Cerebellum (tissue), 4 donors: ENCODE measurements at places on chromosomes 4 and X. TPM values are rescaled to one million over a fixed set of nuclear protein-coding genes. Genes with fewer than 3 reads are reported as not detected.

DNA sequence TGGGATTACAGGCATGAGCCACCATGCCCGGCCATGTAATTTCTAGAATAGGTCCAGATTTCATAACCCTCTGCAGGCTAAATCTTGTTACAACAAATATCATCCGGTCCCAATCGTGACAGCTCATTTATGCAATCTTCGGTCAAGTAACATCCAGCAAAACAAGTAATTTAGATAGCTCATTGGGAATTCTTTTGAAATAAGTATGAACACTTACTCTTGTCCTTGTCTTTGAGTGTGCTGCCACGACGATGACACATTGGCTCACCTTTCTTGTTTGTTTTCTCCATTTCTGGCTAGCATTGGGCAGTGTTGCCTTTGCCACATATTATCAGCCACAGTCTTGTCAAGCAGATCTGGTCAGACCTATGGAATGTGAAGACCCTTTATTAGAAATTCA is 92.0 kb downstream of the PHEX start:
- no peak for DNase-seq

GRCh38 chr4:103786014-103786413 is 66.2 kb upstream of the TACR3 start:
- DNase-seq, result no peak

- DNase-seq, result no peak
Observed at GRCh38 chr4:173935622-173936405, 347.7 kb downstream of the FBXO8 start.

GRCh38 chr4:128853741-128854140 is 44.2 kb downstream of the JADE1 start:
- DNase-seq, result no peak

GRCh38 chrX:2696698-2697215 is 5.7 kb downstream of the CD99 start:
- DNase-seq, result no peak

- no peak for DNase-seq
Observed at GRCh38 chrX:25755194-25755593, 382.9 kb upstream of the MAGEB18 start.

DNA sequence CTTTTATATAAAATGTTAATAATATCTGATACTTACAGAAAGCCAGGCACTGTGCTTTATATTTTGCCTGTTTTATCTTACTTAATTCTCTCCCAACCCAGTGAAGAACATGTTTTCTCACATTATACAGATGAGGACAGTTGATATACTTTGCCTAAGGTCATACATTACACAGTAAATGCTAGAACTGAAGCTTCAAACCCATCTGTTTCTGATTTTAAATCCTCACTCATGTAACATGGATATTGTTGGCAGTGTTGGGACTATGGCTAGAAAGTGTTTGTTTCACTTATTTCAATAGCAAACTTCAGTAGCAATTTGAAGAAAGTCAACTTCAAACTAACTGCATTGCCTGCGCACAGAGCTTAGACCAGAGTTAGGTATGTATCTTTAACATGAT is 57.4 kb downstream of the RAPGEF2 start:
- DNase-seq, result no peak

GRCh38 chr4:11105715-11106114 is 323.0 kb downstream of the HS3ST1 start:
- DNase-seq, result no peak

DNA sequence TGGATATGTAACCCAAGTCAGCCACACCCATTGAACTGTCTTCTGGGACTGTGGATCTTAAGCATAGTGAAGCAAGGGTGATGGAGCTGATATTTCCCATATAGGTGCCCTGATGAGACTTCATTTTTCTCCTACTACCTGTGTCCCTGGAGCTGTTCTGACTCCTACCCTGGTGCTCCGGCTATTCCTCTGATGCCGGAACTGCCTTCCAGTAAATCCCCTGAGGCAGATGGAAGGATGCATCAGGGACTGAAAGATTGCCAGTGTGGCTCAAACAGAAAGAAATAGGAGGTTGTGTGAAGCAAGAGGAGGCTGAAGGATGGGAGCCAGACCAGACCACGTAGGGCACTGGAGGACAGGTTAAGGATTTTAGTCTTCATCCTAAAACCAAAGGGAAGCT is 74.7 kb downstream of the HOPX start:
- DNase-seq, result no peak

GRCh38 chr4:36046026-36046425 is 198.3 kb downstream of the ARAP2 start:
- DNase-seq, result no peak

DNA sequence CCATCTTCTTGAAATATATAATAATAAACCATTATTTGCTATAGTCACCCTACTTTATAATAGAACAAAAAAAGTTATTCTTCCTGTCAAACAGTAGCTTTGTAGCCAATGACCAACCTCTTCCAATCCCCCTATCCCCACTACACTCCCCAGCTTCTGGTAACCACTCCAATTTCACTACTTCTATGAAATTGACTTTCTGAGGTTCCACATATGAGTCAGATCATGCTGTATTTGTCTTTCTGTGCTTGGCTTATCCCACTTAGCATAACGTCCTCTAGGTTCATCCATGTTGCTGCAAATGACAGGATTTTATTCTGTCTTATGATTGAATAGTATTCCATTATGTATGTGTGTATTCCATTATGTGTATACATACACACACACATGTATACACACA is 809.7 kb upstream of the NDST4 start:
- no peak for DNase-seq

GRCh38 chr4:147651563-147651962 is 32.4 kb downstream of the PRMT9 start:
- DNase-seq, result no peak

DNA sequence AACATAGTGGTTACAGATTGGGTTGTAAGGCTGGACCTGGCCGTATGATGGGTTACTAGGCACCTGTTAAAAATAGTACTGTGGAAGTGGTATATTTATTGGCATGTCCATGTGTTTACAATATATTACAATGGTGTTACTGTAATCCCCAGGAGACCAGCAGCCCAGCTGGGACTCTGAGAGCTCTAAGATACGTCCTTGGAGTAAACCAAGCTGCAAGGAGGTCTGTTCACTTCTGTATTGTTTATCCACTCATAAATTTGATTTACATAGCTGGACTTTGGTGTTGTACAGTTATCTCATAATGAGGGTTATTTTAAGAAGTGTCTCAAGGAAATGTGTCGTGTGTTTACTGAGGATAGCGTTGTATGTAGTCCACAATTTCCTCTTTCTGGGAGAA is 93.8 kb downstream of the TBL1X start:
- DNase-seq, result no peak

GRCh38 chr4:60581919-60582536 is 618.1 kb upstream of the ADGRL3 start:
- no peak for DNase-seq

- DNase-seq, result no peak
Observed at GRCh38 chr4:176782794-176783193, 9.9 kb downstream of the VEGFC start.

- no peak for DNase-seq
Observed at GRCh38 chrX:96924581-96924980, 40.9 kb downstream of the RPA4 start.

GRCh38 chrX:31269914-31270313 is 198.1 kb upstream of the FTHL17 start:
- no peak for DNase-seq

GRCh38 chr4:122705547-122706117 is 26.9 kb upstream of the BBS12 start:
- no peak for DNase-seq

DNA sequence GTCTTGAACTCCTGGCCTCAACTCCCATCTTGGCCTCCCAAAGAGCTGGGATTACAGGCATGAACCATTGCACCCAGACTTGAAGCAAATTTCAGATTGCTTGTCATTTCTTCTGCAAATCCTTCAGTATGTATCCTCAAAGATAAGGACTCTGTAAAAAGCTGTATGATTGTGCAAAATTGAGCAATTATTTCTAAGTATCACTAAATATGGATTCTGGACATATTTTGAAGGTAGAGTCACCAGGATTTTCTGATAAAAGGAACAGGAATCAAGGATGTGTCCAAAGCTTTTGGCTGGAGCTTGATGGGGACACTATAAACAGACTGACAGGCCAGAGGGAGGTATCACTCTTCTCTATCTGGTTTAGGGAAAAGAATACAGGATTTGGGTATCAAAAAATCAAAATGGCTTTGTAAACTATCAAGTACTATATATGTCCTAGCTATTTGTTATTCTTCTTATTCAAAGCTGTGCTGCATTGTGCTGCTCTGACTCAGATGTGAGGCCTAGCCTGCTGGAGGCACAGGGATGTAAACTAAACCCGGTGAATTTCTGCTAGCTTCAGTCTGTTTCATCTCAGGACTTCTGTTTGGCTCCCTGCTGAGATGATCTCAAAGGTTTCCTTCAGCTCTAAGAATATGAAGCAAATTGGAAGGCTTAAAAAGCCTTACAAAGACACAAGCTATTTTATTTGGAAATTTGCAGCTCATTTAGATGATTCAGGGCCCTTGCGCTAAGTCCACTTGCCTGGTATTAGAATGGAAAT is 8.3 kb downstream of the RPS4X start:
- no peak for DNase-seq

DNA sequence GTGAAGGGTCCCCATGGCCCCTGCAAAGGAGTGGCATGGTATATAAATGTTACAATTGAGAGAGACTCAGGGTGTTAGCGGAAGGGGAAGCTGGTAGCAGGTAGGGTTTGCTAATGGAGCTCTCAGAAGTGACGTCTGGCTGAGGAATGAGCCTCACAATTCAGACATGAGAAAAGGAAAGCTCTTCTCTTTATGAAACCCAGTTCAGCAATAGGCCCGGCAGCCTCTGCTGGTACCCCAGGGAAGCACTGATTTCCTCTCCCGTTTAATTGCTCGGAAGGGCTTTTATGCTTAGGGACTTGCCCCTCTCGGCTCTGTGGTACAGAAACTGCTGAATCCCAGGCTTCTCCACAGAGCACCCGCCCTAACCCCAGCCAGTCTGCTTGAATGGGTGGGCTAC is 19.4 kb upstream of the AFAP1 start:
- DNase-seq, result no peak

Gene CSAG2
- not detected for total RNA-seq

Gene NAP1L3
- 61.4 TPM for total RNA-seq

Gene LANCL3
- 2.4 TPM for total RNA-seq

Gene TBX22
- total RNA-seq, result 0.18 TPM

Gene ANKRD50
- 84.3 TPM for total RNA-seq

Gene MAGEA10
- not detected for total RNA-seq

Gene PPEF2
- total RNA-seq, result not detected

Gene TRIML2
- total RNA-seq, result not detected

Gene FOXR2
- not detected for total RNA-seq

Gene HEPH
- total RNA-seq, result 25.8 TPM
